ENCODE measurements at places on chromosomes 12 and 14.

GRCh38 chr12:122035292-122035691, 13.6 kb downstream of the BCL7A start:
- peak; percentile 91 for DNase-seq

DNA sequence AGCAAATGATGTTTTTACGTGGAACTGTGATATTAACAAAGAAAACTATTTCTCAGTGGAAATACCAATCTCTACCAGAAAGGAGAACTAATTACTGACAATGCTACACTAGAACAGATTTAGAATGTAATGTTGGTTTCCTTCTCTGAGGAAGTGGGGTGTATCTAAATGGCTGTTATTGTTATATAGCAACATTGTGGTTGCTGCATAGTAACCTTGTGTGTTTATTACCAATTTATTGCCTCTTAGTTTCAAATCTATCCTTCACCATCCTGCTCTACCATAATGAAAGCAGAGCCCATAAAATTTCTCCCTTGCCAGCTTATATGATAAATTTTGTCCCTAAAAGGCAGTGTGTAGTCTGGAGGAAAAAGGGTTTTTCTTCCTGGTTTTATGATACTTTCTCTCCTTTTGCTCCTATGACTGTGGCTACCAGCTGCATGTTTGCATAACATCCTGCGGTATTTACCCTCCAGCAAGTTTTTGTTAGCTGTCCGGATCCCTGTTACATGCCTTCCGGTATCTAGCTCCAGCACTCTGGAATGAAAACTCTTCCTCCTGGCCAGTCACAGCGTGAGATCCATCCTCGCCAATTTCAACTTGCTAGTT, 5.7 kb upstream of the KLRK1 start:
- DNase-seq, result peak; percentile 75

DNA sequence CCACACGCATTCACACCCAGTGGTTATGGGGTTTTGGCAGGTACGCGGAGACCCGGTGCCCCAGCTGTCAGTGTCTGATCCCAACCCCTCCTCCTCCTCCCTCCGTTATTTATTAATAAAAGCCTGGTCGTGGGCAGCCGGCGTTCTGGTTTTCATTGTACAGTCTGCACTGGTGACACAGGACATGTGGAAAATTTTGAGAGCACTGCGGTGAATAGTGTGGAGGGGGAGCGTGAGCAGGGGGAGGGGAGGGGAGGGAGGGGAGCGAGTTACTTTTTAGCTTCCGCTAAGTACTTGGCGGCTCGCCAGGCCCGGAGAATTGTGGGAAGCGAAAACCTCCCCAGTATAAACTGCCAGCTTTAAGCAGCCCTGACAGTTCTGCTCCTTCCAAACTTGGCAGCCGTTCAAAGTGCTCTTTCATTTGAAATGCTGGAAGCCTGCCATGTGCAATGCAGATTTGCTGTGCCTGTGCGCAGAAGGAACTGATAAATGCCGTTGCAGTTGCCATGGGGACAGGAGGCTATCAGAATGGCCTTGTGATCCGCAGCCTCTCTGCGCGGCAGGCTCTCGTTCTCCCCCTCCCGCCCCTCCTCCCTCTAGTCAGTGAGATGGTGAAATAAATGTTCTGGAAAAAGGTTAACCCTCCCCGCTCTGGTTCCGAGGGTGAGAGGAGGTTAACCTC, 11.7 kb upstream of the IRF2BPL start:
- DNase-seq, result peak; percentile 97

DNA sequence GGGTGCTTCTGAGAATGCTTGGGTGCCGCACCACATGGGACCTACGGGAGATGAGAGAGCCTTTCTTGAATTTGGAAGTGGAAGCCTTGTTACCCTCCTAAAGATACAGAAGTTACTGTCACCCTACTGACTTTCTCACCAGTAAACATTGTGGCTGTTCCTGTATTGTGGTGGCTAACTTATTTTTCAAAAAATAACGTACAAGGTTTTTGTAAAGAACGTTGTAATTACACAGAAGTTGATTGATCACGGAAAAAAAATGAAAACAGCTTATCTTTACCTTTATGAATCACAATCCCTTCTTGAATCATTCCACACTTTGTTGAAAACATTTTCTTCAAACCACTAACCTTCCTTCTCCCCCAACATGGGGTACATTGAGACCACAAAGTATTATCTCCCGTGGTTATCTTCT, 22.0 kb upstream of the PPFIBP1 start:
- no peak for DNase-seq

DNA sequence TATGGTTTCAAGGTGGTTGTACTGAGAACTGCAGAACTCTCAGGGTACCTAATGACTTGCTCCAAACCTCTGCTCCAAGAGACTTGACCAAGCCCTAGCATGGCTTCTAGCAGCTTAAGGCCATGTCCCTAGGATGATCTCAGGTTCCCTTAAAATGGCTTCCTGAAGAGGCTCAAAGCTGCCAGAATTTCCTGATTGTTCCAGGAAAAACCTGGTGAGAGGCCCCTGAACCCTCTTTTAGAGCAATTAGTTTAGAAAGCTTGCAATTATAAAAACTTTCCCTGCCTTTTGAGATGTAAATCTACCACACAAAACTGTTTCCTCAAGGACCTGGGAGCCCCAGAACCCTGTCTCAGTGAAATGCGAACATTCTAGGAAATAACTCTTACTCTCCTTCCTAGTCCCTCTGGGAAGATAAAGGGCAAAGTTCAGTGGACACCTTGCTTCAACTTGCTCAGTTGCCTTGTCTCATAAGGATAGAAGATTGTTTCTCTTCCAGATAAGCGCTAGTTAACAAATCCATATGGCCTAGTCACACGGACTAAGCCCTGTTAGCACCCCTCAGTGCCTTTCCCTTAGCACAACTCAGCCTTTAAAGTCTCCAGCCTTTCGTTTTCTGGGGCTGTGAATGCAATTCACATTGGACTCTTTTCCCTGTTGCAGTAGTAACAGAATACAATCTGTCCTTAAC, 2.5 kb downstream of the CMAS start:
- no peak for DNase-seq

DNA sequence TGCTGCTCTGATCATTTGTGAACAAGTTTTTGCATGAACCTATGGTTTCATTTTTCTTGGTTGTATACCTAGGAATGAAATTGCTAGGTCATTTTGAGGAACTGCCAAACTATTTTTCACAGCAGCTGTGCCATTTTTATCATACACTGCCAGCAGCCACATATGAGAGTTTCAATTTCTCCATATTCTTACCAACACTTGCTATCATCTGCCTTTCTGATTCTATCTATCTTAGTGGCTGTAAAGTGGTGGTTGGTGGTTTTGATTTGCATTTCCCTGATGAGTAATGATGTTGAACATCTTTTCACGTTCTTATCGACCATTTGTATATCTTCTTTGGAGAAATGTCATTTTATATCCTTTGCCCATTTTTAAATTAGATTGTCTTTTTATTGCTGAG, 146.1 kb downstream of the C12orf75 start:
- DNase-seq, result no peak

GRCh38 chr12:107372229-107372658, 278.9 kb upstream of the CRY1 start:
- no peak for DNase-seq

DNA sequence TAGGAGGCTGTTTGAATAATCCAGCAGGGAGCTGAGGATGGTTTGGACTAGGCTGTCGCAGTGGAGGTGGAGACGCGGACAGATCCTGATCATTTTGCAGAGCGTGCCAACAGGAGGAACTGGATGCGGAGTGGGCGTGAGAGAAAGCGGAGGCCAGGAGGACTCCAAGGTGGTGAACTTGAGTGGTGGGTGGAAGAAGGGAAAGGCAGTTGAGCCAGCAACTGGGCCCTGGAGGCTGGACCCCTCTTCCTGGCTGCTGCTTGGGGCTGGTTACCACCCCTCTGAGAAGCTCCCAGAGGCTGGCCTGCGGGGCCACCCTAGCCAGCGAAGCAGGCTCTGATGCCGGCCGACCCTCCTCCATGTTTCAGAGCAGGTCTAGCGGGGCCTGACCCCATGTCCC, 56.8 kb upstream of the KCNA1 start:
- no peak for DNase-seq

DNA sequence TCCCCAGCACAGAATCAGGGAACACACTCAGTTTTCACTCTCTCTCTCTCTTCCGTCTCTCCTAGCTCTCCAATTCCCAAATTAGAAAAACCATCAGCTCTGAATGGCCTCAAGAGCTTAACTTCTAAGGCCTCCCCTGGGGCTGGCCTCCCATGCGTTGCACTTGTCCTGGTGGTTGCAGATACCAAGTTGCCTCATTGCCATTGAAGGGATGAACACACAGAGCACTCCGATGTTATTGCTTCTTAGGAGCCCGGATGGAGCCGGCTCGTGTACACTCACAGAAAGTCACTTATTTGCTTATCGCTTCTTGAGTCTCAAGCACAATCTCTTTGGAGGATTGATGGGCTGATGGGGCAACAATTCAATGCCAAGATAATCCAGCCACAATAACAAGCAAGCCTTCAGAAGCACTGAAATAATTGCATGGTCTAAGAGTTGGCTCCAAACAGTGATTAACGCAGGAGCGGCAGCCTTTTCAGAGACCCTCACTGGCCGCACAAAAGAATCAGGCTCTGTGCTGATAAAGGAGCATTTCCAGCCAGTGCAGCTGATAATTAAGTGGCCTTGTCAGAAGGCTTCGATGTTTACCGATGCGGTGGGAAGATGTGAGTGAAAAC, 175.8 kb upstream of the TMEM132C start:
- no peak for DNase-seq

GRCh38 chr12:124778411-124778810, 85.3 kb downstream of the SCARB1 start:
- DNase-seq, result no peak

DNA sequence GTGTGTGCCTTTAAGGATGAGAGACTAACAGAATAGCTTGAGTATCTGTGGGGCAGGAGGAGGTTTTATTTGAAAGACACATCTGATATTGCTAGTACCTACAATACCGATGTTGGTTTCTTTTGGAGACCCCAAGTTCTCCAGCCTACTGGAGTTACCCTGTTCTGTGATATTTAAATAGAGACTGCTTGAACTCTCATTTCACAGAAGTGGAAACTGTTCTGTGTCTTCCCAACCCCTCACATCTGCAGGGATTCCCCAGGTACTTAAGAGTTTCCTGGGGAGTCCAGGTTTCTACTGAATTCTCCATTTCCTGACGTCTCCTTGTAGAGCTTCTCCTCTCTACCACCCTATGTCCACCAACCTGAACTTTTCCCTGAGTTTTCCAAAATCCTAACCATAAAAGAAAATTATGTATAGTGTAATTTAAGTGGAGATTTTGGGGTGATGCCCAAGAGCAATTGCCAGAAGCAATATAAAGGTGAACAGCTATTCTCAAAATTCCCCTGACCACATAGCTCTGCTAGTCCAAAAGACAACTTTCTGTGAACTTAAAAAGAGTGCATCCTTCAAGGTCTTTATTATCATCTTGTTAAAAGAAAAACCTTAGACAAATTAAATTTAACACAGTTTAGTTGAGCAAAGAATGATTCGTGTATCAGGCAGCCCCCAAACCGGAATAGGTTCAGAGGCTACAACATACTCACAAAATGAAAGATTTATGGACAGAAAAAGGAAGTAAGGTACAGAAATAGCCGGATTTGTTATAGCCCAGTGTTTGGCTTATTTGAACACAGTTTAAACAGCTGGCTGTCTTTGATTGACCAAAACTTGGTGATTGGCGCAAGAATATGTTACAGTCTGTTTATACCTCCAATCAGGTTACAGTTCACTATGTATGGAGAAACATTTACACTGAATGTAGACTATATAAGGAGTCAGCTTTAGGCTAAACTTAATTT, 373.4 kb downstream of the NUAK1 start:
- no peak for DNase-seq

GRCh38 chr14:87869619-87870583, 123.1 kb downstream of the GALC start:
- DNase-seq, result no peak

- no peak for DNase-seq
Observed at GRCh38 chr14:105878125-105878524, 351.7 kb downstream of the TMEM121 start.

DNA sequence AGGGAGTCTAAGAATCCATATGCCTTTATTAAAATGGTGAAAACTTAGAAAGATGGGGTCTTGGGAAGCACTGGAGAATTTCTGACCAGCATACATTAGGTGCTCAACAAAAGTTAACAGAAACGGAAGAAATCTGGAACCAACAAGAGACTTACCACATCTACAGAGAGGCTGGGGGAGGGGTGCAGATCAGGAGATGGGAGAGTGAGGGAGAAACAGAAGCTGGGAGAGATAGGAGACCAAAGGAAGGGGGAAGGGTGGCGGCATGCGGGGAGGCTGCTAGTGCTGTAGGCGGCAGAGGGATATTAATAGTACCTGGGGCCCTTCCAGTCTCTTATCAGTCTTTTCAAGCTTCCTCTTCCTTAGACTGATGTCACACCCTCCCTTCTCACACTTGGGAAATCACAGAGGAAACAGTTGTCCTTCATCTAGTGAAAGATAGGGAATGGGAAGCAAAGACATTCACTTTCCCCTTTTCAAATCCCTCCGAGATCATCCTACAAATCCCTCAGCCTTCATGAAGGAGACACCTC, 18.1 kb downstream of the ZBTB39 start:
- DNase-seq, result no peak

DNA sequence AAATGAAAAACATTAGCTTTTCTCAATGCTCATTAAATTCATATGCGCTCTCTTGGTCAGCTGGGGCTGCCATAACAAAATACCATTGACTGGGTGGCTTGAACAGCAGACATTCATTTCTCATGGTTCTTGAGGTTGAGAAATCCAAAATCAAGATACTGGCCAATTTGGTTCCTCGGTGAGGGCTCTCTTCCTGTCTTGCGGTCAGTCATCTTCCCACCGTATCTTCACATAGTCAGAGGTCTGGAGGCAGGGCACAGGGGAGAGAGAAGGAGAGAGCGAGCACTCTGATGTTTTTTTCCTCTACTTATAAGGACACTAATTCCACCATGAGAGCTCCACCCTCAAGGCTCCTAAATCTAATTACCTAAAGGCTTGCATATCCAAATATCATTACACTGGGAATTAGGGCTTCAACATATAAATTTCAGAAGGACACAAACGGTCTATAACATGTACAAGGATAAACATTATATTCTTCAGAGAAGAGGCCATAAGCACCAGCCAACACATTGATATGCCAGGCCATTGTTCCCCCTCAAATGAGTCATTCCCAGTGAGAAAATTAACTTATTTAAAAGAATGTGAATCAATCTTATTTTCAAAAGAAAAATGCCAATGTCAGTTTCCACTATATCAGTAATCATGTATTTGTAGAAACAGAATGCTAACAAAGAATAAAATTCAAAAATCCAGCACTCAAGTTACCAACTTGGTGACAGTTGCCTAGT, 152.2 kb downstream of the BTG1 start:
- no peak for DNase-seq

- peak; percentile 6 for DNase-seq
Observed at GRCh38 chr12:96985515-96986362, 78.7 kb downstream of the NEDD1 start.

DNA sequence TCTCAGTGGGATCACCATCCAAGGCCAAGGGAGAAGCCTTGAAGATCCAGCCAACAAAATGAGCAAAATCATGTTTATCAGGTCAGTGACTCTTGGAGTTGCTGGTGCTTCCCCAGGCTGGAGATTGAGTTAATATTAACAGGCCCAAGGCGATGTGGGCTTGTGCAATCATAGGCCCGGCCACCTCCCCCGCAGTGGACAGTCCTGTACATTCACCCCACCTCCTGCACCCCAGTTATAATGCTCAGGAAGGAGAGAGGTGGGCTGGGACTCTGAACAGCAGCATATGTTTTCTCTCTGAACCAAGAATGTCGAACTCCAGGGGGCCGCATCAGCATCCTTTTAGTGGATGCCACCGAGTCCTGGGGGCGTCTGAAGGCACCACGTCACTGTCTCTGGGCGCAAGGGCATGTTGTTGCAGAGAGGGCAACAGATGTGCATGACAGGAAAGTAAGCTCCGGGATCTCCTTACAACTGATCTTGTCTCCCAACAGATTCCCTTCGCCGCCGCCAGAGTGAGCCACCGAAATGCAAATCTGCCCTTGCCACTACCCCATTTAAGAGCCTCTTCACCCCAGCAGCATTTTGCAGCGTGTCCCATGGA, 32.2 kb upstream of the SERPINA6 start:
- peak; percentile 38 for DNase-seq
